ENCODE measurements at places on chromosomes 1 and 21.

- no peak for DNase-seq
Measured at GRCh38 chr1:177525176-177525575, 354.4 kb downstream of the BRINP2 start.

GRCh38 chr1:178918955-178919354 is 48.1 kb upstream of the ANGPTL1 start:
- DNase-seq: no peak

- DNase-seq: no peak
Measured at GRCh38 chr1:18419113-18419844, 61.5 kb upstream of the KLHDC7A start.

DNA sequence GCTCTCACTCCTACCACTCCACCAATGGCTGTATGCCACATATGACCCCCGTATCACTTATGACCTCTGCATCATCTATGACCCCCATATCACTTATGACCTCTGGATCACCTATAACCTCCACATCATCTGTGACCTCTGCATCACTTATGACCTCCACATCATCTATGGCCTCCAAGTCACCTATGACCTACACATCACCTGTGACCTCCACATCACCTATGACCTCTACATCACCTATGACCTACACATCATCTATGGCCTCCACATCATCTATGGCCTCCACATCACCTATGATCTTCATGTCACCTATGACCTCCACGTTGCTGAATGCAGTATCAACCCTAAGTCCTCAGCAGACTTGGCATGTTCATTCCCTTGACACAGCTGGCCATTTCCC is 271.2 kb downstream of the MATN1 start:
- DNase-seq: no peak

DNA sequence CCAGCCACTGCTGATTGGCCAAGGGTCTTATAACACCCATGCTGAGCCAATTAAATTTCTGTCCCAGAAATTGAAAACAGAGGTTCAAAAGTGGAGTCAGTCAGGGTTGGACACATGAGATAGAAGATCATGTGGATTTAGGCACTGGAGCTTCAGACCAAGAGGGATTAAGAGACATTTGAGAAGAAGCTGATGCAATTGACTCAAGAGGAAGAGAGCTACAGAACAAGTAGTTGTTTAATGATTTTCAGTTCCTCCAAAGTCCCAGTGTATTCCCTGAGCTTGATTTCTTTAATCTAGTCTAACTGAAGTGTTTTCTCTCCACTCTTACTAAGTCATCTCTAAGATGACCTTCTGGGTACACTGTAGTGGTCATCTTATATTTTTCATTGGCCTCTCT is 227.1 kb downstream of the DUSP10 start:
- DNase-seq: no peak

GRCh38 chr21:34701726-34702125 is 32.9 kb downstream of the CLIC6 start:
- no peak for DNase-seq

GRCh38 chr1:186775881-186776560 is 52.7 kb upstream of the PLA2G4A start:
- no peak for DNase-seq

DNA sequence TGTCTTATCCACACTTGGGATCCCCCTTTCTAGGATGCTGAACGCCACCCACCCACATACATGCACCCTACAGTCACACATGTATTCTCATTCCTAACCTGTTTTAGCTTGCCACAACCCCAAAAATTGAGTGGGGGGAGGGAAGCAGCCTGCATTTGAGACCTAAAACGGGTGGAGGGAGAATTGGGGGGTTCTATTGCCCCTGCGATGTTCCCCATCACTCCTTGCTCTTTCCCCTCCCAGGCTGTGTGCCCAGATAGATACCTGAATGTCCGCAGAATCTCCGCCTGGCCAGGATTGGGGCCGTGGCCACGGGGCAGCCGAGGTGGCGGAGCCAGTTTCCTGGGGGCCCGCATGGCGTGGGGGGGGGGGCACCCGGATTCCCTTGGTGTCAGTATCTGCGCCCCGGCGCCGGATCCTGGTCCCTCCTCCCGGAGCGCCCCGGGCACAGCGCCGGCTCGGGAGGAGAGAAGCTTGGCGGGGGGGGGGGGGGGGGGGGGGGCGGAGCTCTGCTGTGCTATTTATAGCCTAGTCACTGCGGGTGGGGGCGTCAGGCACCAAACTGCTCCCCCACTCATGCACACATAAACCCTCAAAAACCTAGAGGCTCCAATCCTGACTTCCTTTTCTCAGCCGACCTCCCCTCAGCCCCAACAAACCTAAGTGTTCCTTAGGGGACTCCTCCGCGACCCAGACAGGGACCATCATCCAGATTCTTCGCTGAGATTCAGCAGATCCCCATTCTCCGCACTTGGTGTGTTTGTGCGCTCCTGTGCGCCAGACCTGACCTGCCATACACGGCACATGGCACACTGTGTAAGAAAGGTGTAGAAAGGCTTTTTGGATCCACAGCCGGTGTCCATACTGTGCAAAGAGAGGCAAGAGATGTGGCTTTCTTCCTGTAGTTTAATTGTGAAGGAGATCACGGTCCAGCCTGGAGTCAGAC is 1.9 kb downstream of the ANKRD34A start:
- peak; percentile 68 for DNase-seq

- DNase-seq: no peak
Measured at GRCh38 chr1:9233241-9233941, 1.2 kb upstream of the H6PD start.

DNA sequence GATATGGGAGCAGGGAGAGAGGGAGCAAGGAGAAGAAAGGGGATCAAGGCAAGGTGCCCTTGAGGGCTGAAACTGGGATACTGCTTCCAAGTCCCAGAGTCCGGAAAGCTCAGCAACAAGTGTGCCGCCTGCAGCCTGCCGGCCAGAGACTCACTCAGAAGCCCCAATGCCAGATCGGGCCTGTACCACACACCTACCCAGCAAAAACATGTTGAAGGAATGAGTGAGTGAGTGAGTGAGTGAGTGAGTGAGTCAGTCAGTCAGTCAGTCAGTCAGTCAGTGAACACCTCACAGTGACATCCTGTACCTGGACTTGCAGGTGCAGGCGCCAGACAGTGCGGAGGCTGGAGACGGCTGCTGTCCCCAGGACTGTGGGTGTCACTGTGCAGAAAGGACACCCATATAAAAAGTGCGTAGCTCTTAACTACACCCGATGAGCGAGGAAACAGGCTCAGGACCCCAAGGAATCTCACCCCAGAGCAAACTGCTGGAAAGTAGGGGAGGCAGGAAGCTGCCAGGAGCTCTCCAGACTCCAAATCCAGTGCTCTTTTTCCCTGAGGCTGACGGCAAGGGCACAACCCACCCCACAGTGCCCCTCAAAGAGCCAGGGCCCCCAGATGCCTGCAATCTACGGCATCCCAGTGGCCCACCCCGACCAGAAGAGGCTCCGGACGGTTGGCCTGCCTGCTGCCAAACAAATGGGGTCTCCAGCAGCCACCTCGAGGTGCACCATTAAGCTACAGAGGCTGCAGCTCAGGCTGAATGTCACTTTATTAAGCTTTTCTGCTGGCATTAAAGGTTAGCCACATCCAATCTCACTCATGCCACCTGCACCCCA is 261.7 kb downstream of the NPHP4 start:
- DNase-seq: no peak

DNA sequence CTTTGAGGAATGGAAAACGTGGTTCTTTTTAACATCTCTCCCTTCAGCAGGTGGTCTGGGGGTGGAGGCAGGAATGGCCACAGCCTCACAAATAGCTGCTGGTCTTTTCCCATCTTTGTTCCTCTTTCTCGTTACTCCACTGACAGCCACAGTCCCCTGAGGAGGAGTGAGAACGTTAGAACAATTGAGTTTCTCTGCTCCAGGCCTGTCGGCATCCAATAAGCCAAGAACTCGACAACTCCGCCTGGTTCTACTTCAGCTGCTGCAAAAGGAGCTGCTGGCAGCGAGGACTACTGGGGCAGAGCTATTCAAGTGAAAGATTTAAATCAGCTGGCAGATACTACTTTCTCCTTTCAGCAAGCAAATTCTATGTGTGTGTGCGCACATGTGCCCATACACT is 169.5 kb upstream of the GALNT2 start:
- no peak for DNase-seq

- peak; percentile 59 for DNase-seq
Measured at GRCh38 chr1:202860744-202861419, 28.1 kb downstream of the RABIF start.

DNA sequence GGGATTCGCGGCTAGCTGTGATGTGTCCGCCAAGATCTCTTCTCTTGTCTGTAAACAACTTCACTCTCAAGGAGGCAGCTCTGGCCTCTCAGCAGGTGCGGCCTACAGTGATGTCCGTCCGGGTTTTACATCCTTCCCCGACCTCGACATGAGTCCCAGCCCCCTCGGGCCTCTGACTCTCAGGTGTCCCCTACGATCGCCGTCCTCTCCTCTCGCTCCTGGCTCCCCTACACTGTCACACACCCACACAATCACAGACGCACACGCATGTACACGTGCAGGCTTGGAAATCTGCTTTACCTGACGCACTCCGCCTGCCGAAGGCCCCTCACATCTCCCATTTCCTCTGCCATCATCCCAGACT is 797 bp upstream of the RSPH1 start:
- DNase-seq: no peak

DNA sequence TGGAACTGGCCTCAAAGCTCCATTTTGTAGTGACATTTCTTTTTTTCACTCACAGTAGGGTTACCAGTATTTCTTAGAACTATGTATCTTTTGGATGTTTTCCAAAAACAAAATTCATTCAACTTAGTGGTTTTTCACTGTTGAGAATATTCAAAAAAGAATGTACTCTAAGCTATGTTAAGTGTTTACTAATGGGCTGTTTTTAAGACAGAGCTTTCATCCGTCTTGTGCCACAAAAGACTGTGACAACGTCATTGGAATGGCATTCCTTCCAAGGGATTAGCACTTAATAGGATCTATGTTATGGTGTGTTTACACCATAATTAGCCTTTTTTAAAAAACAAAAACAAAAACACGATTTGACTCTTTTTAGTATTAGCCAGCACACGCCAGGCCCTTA is 66.8 kb downstream of the TTC3 start:
- no peak for DNase-seq

Data from activated T-cell treated with anti-CD3 and anti-CD28 coated beads, Interleukin-2, amount 50 U/mL, for 48 hours (primary cell).